ENCODE measurements at places on chromosomes 5 and 9.

DNA sequence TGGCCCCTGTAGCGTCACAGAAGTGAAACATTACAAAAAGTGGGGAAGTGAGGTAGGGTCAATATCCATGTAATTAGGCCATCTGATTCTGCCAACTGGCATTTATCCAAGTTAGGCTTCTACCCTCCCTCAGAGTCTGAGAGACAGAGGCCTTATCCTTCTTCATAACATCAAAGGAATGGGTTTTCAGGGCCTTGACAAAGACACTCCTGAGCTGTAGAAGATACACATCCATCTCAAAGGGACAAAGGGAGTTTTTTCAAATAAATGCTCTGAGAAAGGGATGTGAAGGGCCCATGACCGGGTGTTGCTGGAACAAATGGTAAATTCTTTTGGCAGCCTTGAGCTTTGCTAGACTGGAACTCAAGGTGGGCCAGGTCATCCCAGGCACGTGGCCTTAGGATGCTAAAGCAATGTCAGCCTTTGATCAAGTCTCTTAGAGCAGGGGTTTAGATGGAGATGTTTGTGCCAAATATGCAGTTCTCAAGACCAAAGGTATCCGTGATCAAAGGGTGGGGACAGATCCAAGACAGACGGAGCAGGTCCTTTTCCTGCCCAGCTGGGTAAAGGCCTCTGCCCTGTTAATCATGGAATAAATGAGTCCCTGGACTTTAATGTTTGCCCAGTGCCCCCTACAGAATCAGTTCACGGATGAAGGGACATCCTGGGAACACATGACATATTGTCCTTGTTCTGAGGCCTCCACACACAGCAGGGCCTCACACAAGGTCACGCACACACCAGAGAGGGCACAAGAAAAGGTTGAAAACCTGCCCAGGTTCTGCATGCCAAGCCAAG lies 10.0 kb upstream of the FAM169A start:
- DNase-seq: no peak

- no peak for DNase-seq
These were observed 62.5 kb downstream of the RASGRF2 start for GRCh38 chr5:81022688-81023084.

- DNase-seq: no peak
These were observed 69.8 kb upstream of the ICE1 start for GRCh38 chr5:5352675-5353074.

DNA sequence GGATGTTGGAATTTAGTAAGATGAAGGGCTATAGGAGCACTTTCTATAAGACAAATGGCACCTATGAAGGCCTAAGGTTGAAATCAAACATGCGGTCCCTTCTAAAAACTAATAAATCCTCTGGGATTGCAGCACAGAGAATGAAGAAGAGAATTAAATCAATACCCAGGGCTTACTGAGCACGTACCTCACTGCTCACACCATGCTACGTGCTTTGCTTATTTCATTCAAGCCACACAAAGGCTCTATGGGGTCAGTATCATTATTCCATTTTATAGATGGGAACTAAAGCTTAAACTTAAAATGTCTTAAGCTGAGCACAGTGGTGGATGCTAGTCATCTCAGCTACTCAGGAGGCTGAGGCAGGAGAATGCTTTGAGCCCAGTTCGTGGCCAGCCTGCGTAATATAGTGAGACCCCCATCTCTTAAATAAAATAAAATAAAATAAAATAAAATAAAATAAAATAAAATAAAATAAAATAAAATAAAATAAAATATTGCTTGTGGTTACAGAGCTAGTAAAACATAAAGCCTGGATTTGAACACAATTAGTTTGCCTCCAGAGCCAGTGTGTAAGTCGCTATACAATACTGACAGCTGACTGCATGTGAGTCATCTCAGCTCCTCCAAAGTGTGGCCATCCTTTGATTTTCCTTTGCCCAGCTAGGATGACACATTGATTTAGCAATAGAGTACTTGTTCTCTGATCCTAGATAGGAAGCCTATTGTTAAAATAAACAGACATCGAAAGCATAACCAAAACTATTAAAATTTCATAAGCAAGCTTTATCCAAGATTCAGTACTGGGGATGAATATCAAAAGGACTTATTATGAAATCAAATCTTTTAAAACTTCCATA lies 20.9 kb upstream of the DPYSL3 start:
- peak; percentile 80 for DNase-seq

GRCh38 chr9:113137196-113138168 lies 13.3 kb upstream of the SLC31A2 start:
- DNase-seq: no peak

GRCh38 chr5:149563466-149563865 lies 12.2 kb upstream of the CSNK1A1 start:
- no peak for DNase-seq

DNA sequence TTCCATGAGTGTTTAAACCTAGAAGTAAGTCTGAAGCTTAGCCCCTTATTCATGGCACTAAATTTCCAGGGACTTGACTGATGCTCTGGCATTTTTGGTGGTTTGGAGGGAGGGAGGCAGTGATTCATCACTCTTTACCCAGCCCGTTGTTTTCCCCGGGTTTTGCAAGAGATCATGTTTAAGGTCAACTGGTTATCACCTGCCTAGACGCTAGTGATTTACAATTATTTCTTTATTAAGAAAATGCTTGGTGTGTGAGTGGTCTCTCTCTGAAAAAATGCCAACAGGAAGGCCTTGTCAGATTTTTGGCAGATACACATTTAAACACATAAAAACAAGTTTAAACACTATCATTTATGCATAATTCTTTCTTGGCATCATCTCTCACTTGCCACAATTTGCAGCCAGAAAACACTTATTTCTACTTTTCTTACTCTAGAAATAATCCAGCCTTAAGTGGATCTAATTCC lies 737.9 kb upstream of the ZNF608 start:
- DNase-seq: no peak

- DNase-seq: no peak
These were observed 416.5 kb upstream of the KLF4 start for GRCh38 chr9:107906074-107906473.
